CD4-positive, alpha-beta T cell treated with Interleukin-12 subunit alpha and Interleukin-12 subunit beta, for 1 hour (primary cell): ENCODE measurements at places on chromosomes 11 and 22.

GRCh38 chr11:20205807-20206206 lies 45.5 kb upstream of the DBX1 start:
- DNase-seq, result no peak

DNA sequence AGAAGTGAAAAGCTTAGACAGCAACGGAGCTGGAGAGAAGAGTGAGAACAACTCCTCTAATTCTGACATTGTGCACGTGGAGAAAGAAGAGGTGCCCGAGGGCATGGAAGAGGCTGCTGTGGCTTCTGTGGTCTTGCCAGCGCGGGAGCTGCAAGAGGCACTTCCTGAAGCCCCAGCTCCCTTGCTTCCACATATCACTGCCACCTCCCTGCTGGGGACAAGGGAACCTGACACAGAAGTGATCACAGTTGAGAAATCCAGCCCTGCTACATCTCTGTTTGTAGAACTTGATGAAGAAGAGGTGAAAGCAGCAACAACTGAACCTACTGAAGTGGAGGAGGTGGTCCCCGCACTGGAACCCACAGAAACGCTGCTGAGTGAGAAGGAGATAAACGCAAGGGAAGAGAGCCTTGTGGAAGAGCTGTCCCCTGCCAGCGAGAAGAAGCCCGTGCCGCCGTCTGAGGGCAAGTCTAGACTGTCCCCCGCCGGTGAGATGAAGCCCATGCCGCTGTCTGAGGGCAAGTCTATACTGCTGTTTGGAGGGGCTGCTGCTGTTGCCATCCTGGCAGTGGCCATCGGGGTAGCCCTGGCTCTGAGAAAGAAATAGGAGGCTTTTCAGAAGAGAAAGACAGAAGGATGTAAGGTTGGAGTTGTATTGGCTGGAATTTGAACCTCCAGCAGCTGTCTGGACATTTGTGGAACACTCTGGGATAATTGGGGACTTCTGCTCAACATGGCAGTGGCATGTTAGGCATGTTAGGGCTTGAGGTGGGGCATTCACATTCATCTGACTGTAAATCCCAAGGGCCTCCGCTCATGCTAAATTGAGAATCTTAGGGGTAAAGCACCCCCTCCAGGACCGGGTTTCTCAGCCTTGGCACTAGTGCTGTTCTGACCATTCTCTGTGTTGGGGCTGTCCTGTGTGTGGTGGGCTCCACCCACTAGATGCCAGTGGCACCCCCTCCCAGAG lies 47.1 kb downstream of the BID start:
- no peak for DNase-seq

GRCh38 chr11:16897470-16898061 lies 116.6 kb downstream of the PLEKHA7 start:
- no peak for DNase-seq

DNA sequence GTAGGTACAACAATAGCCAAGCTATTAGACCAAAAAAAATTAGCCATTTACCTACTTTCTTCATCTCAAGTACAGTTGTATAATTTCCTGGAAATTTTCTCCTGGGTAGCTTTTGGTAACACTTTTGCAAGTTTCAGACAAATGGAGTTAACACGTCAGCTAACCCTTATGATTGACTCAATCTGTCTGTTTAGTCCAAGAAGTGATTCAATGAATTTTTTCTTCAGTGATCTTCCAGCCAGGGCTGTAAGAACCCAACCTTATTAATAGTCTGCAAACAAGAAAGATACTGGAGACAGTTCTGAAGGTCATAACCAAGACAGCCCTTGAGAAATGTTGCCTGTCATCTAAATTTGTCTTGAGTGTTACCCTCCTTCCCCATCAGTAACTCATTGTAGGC lies 30.1 kb upstream of the FIBIN start:
- DNase-seq, result no peak

GRCh38 chr11:27282806-27283205 lies 80.2 kb downstream of the CCDC34 start:
- no peak for DNase-seq

GRCh38 chr11:95248666-95249467 lies 17.9 kb upstream of the SESN3 start:
- DNase-seq, result no peak

DNA sequence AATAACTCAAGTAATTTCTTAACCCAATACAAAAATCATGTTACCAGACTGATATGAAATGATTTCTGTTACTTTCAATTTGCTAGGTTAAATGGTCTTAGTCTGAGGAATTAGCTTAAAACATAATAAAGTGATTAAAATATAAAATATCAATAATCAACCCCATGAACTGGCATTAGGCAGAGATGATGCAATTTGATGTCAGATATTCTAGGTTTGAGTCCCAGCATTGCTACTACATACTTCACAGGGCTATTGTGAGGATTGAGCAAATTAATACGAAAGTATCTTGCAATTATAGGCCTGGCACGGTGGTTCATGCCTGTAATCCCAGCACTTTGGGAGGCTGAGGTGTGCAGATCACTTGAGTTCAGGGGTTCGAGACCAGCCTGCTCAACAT lies 66.5 kb downstream of the PICALM start:
- DNase-seq, result no peak

GRCh38 chr11:80330264-80330663 lies 889.4 kb upstream of the TENM4 start:
- no peak for DNase-seq

- DNase-seq, result peak; percentile 45
These were observed 18.9 kb downstream of the SHANK3 start for GRCh38 chr22:50691521-50691920.

DNA sequence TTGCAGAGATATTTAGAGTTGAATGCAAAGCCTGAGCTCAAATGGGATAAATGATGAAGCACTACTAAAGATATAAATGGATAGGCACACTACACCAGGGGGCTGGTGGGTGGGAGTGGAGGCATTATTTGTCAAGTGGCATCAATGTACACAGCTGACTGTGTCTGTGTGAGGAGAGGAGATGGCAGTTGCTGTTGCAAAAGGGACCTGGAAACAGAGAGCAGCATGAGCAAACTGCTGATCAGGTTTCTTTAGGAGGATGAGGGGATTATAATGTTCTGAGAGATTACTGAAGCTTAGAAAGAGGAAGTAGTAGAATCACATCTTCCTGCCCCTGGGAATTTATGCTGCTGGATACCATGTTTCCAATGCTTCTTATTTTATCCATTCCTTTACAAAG lies 39.4 kb upstream of the LIN7C start:
- no peak for DNase-seq

DNA sequence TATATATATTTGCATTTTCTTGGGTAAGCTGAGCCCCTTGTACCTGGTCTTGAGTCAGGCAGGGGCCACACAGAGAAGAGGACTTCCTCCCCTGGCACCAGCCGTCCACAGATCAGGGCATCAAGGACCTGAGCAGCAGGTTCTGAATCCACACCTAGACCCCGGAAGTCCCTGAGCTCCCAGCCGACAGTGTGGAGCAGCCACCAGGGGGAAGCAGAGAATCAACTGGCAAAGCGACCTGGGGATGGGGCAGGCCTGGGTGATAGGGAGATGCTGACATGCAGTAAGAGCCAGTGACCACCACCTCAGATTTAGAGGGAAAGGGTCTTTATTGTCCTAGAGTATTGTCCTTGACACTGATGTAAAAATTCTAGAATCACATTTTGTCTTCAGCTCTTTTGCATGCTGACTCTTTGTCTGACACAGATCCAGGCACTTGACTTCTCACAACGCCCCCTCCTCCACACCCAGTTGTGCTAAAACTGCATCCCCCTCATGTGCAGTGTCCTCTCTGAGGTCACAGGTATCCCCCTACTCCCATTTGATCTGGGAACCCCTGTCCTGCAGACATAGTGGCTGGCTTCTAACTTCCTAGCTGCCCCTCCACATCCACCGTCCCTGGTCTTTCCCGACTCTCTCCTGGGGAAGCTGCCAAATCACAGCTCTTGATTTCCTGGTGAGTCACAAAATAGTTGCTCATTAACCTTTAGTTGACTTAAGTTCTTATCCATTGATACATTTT lies 109.3 kb downstream of the GGTLC2 start:
- peak; percentile 83 for DNase-seq

- no peak for DNase-seq
These were observed 22.0 kb downstream of the CELSR1 start for GRCh38 chr22:46515208-46516111.

GRCh38 chr22:47781427-47782111 lies 1019.1 kb downstream of the TBC1D22A start:
- DNase-seq, result no peak

- no peak for DNase-seq
These were observed 171.9 kb upstream of the GRK3 start for GRCh38 chr22:25392584-25392983.

- peak; percentile 82 for DNase-seq
These were observed 10.8 kb upstream of the LDHA start for GRCh38 chr11:18383388-18384156.

- DNase-seq, result no peak
These were observed 1.2 kb downstream of the MAPK8IP2 start for GRCh38 chr22:50601669-50602337.

DNA sequence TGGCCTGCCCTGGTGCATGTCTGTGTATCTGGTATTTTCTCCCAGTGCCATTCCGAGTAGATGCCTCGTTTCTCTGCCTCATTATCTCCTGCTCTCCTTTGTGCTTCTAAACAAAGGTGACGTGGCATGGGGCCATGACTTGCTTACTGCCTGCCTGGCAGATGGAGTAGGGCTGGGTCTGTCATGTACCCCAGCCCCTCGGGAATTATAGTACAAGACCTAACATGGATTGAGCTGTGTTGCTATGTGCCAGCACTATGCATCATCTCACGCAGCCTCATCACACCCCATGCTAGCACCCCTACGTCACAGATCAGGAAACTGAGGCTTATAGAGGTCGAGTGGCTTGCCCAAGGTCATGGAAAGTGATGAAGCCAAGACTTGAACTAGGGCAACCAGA lies 88.1 kb downstream of the GALNT18 start:
- DNase-seq, result no peak

- no peak for DNase-seq
These were observed 27.5 kb upstream of the POU2AF1 start for GRCh38 chr11:111406589-111406988.

DNA sequence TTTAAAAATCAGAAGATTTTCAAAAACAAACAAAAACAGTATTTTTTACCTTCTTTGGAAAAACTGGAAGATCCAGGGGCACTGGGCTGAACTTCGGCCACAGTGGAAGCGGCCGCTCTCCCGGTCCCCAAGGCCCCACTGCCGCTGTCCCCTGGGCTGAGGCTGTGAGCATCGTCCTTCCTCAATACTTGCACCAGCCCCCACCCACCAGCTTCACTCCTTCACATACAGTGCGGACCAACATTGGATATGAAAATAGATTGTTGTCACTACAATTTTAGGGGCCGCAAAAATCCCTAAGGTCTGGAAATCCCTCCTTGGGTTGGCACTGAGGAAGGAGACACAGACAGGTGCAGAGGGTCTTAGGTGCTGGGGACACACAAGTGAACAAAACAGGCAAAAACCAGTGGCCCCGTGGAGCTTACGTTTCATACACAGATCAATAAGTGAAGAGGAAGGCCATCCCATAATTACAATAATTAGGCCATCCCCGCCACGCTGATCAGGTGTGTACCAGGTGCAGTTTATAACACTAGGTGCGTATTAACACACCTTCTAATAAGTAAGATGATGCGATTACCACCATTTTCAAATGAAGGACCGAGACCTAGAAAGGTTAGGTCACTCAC lies 28.2 kb upstream of the SLC22A12 start:
- no peak for DNase-seq

GRCh38 chr11:74485868-74486267 lies 7.7 kb downstream of the LIPT2 start:
- DNase-seq, result no peak

GRCh38 chr11:117816151-117816741 lies 8.3 kb downstream of the FXYD2 start:
- DNase-seq, result no peak

DNA sequence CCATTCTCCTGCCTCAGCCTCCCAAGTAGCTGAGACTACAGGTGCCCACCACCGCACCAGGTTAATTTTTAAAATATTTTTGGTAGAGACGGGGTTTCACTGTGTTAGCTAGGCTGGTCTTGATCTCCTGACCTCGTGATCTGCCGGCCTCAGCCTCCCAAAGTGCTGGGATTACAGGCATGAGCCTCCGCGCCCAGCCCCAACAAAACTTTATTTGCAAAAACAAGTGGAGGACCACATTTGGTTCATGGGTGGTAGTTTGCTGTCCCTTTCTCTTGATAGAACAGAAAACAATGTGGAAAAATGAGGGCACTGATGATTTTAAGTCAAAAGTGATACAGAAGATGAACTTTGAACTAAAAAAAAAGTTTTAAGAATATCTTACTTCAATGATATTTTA lies 121.8 kb upstream of the SERPIND1 start:
- DNase-seq, result no peak

- DNase-seq, result no peak
These were observed 34.5 kb upstream of the RTL6 start for GRCh38 chr22:44532552-44532951.
